ENCODE measurements at places on chromosomes 6 and 20.
A peak's percentile ranks its signal among the peaks of the same experiment; 100 is the strongest.

- no peak for DNase-seq
These were observed 282.0 kb downstream of the BTBD3 start for GRCh38 chr20:12199703-12200102.

DNA sequence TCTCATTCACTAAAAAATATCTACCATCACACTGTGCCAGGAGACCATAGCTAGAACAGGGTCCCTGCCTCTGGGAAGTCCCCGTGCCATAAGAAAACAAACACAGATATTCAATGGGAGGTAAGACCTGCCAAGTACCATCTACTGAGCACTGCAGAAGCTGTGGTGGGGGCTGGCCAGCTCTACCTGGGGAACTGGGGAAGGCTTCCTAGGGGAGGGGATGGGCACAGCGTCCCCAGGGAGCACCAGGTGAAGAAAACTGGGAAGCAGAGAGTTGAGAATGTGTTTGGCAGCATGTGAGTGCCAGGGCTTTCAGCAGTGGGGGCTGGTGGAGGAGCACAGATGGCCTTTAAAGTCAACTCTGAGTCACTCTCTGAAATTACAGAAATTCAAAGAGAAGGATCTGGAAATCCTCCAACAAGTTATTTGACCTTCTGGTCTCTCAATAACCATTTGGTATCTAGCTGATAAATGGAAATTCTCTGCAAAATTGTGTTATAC is 85.2 kb downstream of the SHLD1 start:
- no peak for DNase-seq

DNA sequence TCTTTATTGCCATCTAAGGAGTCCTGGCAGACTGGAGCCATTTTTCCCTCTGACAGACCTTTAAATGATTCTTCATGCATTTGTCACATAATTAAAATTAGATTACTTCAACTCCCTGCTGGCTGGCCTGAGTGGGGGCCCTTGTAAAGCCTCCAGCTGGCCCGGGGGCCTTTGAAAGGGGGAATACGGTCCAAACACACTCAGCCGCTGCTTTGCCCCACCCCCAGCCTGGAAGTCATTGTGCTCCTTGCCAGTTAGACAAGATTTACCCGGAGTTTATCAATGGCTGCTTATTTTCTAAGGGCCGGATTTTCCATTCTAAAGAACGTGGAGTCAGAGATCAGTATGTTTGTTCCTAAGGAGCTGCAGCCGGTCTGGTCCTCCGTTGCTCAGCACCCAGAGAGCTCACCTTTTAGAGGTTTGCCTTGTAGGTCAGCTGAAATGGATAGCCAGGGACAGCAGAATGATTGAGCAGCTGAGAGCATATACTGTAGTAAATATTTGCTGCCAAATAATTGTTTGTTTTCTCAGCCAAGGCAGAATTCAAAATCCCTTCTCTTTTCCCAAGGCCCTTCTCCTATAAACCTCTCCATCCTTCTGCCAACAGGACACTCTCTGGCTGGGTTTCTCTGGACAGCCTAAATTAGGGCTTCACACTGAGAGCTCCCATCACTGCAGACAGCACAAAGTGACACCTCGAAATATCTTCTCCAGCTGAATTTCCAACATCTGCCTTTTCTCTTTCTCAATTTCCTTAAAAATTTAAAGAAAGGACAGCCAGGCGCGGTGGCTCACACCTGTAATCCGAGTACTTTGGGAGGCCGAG is 68.4 kb upstream of the RBM24 start:
- DNase-seq = no peak

DNA sequence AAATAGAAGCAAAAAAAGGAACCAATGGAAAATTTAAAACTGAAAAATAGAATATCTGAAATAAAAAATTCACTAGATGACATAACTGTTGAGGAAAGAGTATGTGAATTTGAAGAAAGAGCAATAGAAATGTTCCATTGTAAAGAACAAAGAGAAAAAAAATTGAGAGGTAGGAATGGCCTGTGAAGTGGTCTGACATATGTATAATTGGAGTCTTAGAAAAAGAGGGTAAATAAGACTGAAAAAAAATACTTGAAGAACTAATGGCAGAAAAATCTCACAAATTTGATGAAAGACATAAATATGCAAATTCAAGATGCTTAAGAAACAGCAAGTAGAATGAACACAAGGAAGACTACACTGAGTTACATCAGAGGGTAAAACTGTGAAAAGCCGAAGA is 93.4 kb downstream of the QKI start:
- DNase-seq = no peak

DNA sequence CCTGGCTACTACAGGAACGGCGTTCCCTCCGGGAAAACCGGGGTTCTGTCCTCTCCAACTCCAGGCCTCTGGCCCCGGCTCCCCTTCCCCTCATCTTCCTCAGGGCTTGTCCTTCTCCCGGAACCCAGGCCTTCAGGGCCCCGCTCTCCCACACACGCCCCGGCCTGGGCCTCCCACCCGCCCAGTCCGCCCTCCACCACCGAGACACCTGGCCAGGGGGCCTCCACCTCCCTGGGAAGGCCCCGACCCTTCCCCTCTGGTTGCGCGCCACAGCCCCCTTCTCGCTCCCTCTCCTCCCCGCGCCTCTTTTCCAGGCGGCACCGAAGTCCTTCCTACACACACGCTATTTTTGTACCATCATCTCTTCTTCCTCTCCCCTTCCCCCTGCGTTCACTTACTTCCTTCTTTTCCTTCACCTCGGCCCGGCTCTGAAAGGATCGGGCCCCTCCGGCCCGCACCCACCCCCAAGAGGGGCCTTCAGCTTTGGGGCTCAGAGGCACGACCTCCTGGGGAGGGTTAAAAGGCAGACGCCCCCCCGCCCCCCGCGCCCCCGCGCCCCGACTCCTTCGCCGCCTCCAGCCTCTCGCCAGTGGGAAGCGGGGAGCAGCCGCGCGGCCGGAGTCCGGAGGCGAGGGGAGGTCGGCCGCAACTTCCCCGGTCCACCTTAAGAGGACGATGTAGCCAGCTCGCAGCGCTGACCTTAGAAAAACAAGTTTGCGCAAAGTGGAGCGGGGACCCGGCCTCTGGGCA is 1.3 kb upstream of the SIRPA start:
- DNase-seq = no peak

DNA sequence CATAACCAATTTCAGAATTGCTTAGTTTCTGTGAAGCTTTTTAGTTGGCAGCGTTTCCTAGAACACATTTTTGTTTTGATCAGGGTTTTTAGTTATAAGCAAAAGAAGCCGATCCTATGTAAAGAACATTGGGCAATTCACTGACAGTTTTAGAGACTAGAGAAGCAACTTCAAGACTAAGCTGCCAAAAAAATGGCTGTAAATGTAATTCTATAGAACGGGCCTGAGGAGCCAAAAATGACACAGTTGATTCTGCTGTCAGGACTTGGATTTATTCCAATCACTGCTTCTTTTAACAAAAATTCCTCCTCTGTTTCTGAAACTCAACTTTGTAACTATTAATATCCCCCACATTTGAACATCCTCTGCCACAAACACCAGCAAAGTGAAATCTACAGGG is 236.0 kb upstream of the EYS start:
- no peak for DNase-seq

GRCh38 chr20:58019027-58019849 is 209.2 kb downstream of the ANKRD60 start:
- no peak for DNase-seq

DNA sequence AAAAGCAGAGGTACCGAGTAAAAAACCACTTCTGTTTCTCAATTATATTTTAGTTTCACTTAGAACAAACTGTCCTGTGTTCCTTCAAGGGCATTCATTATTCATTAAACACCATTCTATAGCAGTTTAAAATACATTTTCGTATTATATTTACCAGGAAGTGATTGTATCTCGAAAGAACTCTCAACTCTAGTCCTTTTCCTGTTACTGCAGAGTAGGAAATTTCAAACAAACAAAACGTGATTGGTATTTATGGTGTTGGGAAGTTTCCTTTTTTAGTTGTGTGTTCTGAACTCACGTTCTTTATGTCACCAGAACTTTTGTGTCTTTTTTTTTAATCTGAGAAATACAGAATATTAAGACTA is 139.5 kb upstream of the BTBD3 start:
- no peak for DNase-seq

DNA sequence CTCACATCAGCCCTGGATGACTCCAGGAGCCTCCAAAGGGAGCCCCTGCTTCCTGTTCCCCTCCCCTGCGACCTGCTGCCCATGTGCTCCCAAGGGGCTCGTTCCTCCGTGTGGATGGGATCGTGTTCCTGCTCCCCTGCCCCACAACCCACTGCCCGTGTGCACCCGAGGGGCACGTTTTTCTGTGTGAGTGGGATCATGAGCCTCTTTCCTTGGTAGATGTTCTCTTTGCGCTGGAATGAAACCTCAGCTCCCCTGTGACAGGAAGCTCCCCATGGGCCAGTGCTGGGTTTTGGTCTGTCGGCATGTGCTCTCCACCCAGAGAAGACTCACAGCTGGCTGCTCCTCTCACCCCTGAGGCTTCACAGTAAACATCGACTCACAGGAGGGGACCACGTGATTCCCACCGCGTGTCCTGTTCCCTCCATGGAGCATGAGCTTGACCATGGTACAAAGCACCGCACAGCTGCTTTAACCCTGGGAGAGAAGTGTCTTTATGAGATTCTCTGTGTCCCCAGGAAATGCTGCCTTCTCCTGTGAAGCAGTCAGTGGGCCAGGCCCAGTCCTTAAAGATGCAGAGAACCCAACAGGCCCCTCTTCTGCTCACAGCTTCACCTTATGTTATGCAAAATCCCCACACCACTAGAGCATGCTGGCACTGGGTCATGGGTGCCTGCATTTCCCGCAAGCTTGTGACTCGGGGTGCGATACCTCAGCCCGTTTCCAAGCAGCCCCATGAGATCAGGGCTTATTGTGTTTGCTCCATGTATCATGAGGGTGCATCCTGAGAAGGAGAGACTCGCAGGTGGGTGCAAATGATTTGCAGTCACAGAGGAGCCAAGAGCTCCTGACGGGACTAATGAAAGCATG is 215.1 kb downstream of the ERMARD start:
- no peak for DNase-seq

DNA sequence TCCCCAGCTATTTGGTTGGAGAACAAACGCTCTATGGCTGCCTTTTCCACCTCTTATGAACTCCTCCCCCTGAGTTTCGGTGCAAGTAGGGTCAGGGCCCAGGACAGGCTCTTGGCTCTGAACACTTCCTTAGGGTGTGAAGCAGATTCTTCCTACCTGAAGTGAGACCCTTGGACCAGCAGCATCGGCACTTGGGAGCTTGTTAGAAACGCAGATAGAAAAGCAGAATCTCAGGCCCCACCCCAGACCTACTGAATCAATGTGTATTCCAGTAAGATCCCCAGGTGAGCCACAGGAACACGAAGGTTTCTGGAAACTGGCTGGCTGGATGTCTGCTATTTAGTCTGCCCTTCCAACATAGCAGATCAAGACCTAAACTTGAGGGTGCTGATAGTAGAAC is 3.2 kb downstream of the FAM50B start:
- no peak for DNase-seq

DNA sequence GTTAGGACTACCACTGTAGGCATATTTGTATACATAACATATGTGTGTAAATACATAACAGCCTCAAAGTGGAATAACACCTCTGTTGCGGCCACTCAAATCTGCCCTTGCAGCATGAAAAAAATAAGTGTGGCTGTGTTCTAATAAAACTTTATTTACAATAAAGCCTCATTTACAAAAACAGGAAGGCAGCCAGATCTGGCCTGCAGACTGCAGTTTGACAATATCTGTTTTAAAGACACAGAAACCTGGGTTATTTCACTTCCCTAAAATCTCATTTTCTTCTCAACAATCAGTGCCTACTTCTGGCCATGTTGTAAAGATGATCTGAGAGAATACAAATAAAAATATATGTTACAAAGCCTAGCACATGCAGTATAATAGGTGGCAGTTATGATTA is 53.9 kb upstream of the SCML4 start:
- DNase-seq = peak; percentile 46

GRCh38 chr6:163394659-163395058 is 19.9 kb upstream of the QKI start:
- DNase-seq = no peak

- no peak for DNase-seq
These were observed 24.8 kb downstream of the ADTRP start for GRCh38 chr6:11753798-11754197.

DNA sequence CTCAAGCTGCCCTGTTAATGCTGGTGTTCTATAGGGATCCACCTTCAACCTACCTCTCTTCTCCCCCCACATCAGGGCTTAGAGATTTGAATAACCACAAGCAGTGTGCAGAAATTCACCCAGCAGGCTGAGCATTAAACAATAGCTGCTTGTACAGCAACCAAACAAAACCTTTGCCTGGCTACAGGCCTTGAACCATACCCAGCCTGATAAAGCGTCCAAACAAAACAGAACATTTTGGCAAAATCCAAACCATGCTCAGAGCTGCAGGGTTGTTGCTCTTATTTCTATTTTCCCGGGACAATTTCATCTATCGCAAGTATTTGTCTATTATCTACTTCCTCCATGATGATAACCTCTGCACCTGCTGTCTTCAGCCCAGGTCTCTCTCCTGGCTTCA is 142.3 kb downstream of the UNC5CL start:
- no peak for DNase-seq

DNA sequence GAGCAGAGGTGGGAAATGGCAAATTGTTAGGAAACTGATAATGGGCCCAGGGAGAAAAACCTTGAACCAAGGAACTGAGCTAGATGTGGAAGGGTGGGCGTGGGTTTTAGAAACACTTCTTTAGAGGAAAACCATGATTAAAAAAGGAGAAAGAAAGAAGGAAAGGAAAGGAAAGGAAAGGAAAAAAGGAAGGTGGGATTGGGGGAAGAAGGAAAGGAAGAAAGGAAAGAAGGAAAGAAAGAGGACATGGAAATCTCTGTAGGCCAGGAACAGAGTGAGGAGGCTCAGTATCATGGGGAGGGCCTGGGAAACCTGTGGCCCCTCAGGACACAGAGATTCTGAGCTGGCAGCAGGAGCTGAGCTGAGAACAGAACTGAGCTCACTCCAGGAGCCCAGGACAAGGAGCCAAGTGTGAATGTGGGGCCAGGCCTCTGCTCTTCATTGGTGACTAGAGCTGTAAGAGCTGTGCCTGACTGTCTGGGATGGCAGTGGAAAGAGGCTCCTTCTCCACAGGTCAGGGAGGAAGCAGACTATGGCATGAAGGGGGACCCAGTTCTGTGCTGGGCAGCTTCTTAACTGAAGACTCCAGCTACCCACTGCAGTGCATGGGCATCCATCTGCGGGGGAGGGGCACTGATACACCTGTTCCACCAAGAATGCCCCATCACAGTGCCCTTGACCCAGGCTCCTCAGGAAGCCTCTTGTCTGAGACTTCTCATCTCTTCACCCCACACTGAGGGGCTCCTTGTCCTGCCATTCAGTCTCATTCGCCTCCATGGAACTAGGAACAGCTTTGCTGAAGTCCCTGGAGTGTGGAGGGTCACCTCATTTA is 116.1 kb upstream of the BACH2 start:
- no peak for DNase-seq

- no peak for DNase-seq
These were observed 130.3 kb upstream of the PDE10A start for GRCh38 chr6:165793287-165793825.

GRCh38 chr6:169807699-169808607 is 56.5 kb downstream of the ERMARD start:
- DNase-seq = no peak
